ENCODE measurements at places on chromosomes 7 and 10. TPM values are rescaled to one million over a fixed set of nuclear protein-coding genes. Genes with fewer than 3 reads are reported as not detected.

GRCh38 chr7:2018569-2019460, 213.9 kb downstream of the MAD1L1 start:
- no peaks in the 10 kb centered on the region for H3K27me3 ChIP-seq
- peaks cover 6% of the 10 kb centered on the region for H3K36me3 ChIP-seq
- H3K4me3 ChIP-seq = no peak overlapping the region
- no peak for DNase-seq

DNA sequence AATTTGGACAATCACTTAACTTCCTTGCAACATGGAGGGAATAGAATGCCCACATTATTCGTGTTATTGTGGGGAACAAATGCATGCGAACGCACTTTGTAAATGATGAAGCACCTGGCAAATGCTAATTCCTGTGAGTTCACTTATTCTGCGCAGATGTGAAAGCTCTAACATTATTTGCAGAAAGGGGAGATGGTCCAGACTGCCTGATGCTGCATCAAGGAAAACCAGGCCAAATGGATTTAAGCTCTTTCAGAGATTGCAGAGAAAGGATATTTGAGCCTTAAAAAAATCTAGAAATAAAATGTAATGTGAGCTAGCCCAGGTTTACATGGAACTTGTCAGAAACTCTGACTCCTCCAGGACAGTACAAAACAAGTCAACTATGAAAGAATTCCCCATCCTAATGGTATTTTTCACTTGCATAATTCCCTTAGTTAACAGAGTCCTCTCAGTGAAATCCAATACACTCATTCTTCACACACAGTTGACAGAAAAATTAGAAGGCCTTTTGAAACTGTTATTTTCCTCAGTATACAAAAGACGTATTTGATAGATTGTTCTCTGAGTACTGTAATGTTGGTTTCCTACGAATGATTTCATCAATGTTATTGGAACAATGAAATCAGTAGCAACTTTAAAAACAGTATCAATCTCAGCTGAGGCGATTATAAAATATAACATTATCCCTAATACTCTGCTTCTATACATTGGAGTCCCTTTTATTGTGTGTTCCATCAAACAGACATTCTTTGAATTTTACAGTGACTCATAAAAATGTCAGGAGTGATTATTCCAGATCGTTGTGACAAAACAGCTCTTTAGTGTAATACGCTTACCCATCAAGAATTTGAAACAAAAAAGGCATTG, 136.3 kb upstream of the ANK3 start:
- H3K36me3 ChIP-seq = peaks cover 11% of the 10 kb centered on the region
- H3K4me1 ChIP-seq = peaks cover 5% of the 10 kb centered on the region
- no peak overlapping the region for H3K27ac ChIP-seq
- H3K27me3 ChIP-seq = no peaks in the 10 kb centered on the region
- DNase-seq = no peak

DNA sequence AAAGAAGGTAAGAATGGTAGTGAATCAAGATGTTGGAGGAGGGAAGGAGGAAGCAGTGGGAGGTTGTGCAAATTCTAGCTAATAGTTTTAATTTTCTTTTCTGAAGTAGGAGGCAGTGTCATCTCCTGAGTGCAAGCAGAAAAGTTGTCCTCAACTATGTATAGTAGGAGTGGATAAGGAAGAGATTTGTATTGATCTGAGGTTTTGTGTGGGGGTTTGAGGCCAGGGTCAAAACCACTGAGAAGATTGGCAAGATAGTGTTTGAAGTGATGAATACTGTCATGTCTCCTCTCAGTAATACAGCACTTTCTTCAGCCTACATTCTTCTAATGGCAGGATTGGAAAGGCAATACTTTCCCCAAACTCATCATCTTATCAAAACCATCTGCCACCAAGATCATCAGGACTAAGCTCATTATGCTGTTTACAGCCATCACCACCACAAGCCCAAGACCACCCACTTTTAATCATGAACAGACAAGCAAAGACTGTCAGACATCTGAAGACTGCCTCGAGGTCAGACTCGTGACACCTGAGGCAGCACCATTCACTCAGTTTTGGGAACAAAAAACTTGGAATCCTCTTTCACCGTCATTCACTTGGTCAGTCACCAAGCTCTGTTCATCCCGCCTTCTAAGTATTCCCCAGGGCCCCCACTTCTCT, 1.5 kb upstream of the MIOS start:
- H3K27me3 ChIP-seq = no peaks in the 10 kb centered on the region
- H3K36me3 ChIP-seq = peaks cover 20% of the 10 kb centered on the region
- no peak for DNase-seq

GRCh38 chr7:32018845-32019578, 51.2 kb downstream of the PDE1C start:
- H3K27ac ChIP-seq = no peak overlapping the region
- DNase-seq = no peak
- no peaks in the 10 kb centered on the region for H3K36me3 ChIP-seq
- no peaks in the 10 kb centered on the region for H3K27me3 ChIP-seq

DNA sequence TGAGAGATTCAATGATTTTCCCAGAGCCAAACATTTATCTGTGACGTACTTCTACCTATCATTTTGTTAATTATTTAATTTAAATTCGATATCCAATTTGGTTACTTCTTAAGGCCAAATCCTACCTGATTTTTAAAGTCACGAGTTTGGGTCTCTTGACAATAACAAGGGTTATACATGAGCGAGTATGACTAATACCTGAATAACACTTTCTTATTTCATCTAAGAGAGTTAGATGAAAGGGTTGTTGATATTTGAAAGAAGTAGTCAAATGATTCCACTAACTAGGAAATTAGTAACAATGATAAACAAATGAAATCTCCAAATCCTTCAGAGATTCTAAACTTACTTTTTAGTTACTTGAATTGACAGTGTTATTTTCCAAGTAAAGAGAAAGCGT, 1086.9 kb downstream of the XPNPEP1 start:
- H3K27me3 ChIP-seq = no peaks in the 10 kb centered on the region
- no peak overlapping the region for H3K4me3 ChIP-seq
- no peaks in the 10 kb centered on the region for H3K4me1 ChIP-seq

- H3K4me3 ChIP-seq = no peak overlapping the region
- DNase-seq = no peak
- H3K27ac ChIP-seq = no peak overlapping the region
- H3K27me3 ChIP-seq = no peaks in the 10 kb centered on the region
These were observed 177.9 kb downstream of the EBF3 start for GRCh38 chr10:129786216-129786615.

The PARG gene
- 35.0 TPM for total RNA-seq

The NFE2L3 gene
- total RNA-seq = 15.3 TPM

The BPGM gene
- 14.6 TPM for total RNA-seq

The HOXA5 gene
- total RNA-seq = not detected
